Effector memory CD8-positive, alpha-beta T cell (primary cell): ENCODE measurements at places on chromosomes 7 and 10.

DNA sequence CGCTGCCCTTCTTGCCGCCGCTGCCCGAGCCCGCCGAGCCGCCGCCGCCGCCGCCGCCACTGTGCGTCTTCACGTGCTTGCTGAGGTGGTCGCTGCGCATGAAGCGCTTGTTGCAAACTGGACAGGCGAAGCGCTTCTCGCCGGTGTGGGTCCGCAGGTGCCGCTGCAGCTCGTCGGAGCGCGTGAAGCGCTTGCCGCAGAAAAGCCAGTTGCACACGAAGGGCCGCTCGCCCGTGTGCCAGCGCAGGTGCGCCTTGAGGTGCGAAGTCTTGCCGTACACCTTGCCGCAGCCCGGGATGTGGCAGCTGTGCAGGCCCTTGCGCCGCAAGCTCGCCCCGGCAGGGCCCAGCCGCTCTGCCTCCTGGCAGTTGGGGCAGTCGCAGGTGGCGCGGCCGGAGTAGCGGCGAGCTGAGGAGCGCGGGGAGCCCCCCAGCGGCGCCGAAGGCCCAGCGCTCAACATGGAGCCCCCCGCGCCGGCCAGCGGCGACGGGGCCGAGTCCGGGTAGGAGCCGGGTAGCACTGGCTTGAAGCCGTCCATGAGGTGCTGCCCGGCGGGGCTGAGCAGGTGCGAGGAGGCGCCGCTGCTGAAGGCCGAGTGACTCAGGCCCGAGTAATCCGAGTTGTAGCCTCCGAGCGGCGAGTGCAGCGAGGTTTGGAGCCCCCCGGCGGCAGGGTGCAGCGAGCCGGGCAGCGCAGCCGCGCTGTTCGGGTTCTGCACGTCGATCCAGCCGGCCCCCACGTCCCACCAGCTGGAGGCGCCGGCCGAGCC, 2.1 kb downstream of the SP8 start:
- no peak for DNase-seq

GRCh38 chr10:117318909-117319308, 56.3 kb downstream of the PDZD8 start:
- DNase-seq, result no peak

DNA sequence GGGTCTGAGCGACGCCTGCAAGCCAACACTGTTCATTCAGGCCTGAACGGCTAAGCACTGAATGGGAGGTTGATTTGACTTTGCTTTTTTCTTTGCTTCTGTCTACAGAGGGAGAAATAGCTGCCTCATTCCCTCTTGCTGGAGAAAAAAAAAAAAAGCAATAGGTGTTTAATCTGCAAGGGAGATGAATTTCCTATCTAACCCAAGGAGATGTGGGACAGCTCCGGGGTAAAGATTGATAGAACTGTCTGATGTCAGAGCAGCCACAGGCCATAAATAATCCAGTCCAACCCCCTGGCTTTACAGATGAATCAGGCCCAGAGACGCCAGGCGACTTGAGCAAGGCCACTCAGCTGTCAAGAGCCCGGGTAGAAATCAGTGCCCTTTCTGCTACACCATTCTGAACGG, 168.0 kb downstream of the ARHGAP12 start:
- DNase-seq, result no peak

DNA sequence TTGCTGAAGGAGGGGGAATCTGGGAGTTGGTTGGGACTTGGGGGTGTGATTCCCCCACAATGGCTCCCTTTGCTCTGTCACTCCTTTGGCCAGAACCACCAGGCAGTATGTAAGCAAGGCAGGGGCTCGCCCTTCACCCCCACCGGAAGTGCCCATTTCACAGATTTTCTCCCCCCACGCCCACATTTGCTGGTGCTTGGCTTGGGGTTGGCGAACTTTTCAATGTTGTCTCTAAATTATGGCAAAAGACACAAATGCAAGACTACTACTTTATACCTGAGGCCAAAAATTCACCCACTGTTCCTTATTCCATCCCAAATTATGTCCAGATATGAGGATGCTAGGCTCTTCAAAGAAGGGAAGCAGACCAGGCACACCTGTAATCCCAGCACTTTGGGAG, 24.5 kb downstream of the RBAK start:
- DNase-seq, result no peak

DNA sequence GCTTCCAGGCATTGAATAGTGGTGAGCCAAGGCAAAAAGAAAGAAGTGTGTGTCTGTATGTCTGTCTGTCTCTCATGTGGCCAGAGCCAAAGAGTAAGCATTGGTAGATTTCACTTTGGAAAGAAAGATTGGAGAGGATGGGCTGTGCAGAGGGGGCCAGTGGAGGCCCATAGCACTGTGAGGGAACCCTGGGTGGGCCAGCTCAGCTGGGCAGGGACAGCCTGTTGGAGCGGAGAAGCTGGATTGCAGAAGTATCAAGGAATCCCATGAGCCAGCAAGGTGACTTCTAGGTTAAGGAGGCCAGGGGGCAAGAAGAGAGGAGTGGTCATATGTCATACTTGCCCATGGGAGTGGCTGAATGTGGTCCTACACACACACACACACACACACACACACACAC, 1.5 kb upstream of the GRID1 start:
- no peak for DNase-seq

DNA sequence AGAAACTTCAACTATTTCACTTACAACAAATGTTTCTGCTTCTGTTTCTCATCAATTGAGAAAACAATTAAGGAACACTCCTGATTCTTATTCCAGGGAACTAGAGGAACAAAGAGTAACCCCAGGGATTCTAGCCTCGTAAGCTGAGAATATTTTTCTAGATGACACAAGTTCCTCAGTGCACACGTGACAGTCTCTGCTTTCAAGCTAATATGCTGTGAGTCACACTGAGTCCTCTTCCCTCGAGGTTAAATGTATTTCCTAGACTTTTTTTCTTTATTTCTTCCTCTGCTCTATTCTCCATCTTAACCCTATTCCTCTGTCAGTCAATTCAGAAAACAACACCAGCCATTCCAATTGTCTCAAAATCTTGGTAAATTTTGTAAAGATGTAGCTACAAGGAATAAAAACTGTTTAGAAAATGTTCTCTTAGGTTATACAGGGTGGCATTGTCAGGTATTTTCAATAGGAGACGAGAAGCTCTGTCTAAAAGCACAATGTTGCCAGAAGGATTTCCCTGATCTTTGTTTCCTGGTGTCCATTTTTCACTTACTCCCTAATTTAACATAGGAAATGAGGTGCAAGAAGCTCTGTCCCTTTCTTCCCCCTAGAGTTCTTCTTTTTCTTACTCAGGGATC, 5.8 kb upstream of the C1GALT1 start:
- DNase-seq, result no peak

DNA sequence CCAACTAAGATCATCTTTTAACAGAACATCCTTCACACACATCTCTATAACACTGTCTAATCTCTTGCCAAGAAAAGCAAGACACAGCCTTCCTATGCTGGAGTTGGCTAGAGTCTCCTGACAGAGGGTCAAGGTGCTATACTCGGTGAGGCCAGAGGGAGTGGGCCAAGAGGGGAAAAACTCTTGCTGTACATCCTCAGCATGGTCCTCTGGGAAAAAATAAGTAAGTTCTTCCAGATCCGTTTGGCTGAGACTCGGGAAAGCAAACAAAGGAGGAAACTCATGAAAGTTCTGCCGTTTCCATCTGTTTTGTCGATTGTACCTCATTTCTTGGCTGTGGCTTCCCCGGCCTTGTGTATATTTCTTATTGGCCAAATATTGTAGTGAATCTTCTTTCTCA, 33.9 kb downstream of the VWDE start:
- DNase-seq, result no peak

DNA sequence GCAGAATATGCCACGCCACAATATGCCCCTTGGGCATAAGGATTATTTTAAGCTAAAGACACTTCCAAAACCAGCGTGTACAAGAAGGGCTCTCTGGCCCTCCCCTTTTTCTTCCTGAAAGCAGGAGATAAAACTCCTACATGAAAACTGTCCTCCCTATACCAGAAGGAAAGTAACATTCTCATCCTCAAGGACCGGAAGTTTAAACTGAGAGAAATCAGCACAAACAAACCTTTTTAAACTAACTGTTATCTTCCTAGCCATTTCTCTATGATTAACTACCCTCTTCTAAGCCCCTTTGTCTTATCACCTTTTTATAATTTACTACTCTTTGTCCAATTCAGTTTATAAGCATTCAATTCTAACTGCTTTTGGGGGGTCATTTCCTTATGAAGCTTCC, 16.4 kb upstream of the RAPGEF5 start:
- DNase-seq, result no peak

- DNase-seq, result no peak
These were observed 15.7 kb downstream of the SLK start for GRCh38 chr10:103982639-103983038.

DNA sequence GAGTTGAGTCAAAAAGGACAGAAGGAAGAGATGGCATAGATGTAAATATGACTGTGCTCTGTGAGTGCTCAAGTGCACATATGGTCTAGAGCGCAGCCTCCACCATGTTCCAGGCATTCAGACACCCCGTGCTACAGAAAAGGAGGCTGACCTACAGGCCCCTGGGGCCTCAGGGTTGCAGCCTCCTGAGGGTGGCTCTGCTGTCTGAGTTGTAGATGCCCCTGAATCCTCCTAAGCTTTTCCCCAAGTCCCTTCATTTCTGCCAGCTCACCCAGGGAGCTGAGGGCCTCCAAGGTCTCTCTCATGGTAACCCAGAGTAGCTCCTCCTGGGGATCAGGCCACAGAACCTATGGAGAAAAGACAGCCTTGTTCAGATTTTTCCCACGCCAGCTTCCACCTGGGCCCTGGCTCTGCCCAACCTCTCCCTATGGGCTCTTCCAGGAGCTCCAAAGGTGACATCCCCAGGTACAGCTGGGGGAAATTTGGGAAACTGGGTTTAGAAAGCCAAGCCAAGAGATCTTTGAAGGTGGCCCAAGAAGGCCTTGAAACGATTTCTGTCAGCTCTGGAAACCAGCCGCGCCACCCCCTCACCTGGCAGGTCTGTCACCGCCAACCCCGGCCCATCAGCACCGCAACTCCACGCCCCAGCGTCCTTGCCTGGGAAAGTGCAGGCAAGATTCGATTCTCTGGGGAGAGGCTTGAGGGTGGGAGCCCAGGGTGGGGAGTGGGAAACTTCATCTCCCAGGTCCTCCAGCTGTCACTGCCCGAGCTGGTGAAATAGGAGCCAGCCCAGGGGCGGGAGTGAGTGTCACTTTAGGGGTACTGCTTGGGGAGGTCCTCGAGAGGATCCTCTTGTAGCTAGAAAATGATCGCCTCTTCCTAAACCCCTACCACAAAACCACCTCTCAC, 2.4 kb downstream of the ZNF467 start:
- no peak for DNase-seq

GRCh38 chr10:47169581-47169980, 130.4 kb upstream of the GDF10 start:
- DNase-seq, result no peak

- DNase-seq, result no peak
These were observed 4.0 kb downstream of the CYP3A4 start for GRCh38 chr7:99779949-99780348.

DNA sequence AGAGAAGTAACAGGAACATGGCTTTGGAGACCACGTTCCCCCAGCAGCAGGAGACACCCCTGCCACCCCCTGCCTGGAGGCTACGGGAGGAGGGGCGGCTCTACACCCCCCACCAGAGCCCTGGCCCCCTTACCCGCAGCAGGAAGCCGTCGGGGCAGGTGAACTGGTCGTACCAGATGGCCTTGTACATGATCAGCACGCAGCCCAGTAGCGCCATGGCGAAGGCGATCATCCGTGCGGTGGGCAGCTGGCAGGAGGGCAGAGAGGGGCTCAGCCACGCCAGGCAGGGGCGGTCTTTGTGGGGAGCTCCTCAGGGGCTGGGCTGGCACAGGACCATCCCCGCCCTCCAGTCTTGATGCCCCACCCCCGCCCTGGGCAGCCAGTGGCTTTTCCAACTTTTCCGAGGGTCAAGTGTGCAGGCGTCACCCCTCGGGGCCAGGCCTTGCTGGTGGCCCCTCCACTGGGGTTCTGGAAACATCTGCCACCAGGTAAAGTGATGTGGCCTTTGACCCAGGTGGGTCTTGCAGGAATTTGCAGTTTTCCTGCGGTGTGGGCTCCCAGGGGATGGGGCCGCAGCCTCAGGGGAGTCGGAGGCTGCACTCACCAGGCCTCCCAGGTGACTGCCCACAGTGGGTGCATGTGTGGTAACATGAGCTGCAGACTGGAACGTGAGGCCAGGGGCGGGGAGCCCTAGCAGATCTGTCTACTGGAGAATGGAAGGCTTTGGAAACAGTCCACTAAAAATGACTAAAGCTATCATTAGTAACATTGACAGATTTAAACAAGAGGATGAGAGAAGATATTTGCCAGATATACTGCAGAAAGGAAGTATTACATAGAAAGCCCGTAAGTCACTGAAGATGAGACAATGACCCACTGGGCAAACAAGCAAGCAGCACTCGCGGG, 9.7 kb downstream of the CALY start:
- no peak for DNase-seq

DNA sequence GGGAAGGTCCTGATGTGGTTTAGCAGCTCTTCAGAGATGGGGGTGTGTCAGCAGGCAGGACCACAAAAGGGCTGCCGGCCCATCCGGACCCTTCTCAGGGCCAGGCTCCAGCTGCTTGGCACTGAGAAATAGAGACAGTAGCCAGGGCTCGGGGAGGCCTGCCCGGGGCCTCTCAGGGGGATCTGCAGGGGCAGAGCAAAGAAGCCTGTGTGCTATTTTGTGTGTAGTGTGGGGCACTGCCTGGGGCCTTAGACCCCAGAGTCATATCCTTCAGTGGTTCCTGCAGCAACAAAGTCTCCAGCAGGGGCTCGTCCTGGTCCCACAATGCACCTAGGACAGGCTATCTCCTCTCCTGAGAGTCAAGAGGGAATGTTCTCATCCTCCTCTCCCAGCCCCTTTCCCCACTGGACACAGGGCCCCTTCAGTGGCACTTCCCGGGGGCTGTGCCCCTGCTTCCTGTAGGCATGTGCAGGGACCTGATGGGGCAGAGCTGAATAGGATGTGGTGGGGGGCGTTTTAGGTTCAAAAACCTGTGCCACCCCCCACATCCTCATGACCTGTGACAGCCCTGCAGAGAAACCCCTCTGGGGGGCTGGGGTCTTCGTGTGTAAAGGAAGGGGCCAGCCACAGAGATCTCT, 159.5 kb upstream of the RHEB start:
- DNase-seq, result no peak

DNA sequence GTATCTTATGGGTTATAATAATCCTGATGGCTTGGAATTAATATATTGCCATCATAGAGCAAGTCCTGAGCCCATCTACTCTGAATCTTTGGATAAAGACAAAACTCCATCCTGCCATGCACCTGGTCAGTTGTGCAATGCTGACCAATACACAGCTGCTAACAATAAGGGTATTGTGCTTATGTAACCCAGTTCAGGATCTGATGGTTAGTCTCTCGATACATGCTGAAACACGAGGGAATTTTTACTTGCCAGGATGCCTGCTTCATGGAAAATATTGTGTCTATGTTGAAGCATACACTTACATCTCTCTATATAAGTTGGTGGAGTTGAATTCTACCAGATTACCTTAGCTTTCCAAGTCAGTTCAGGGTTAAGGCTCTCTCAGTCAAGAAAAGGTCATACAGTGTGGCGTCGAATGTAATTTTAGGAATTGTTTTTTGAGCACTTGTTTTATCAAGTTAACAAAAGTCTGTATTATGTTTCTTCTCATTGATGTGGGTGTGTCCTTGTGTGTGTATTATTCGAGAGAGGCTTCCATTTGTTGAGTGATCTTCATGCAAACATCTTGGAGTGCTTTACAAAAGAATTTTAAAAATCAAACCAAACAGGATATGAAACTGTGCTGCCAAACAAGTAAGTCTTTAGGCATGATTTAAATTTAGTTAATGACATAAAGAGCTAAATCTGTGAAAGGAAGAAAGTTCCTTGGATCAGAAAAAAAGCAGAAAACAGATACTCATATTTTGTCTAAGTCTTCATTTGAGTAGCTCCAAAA, 449.1 kb downstream of the SUGCT start:
- DNase-seq, result no peak
